Activated naive CD4-positive, alpha-beta T cell treated with anti-CD3 and anti-CD28 coated beads for 36 hours (primary cell): ENCODE measurements at places on chromosomes 1 and 21. TPM values are rescaled to one million over a fixed set of nuclear protein-coding genes. Genes with fewer than 3 reads are reported as not detected.

GRCh38 chr1:3939242-3940080 lies 39.4 kb upstream of the C1orf174 start:
- no peak for DNase-seq

DNA sequence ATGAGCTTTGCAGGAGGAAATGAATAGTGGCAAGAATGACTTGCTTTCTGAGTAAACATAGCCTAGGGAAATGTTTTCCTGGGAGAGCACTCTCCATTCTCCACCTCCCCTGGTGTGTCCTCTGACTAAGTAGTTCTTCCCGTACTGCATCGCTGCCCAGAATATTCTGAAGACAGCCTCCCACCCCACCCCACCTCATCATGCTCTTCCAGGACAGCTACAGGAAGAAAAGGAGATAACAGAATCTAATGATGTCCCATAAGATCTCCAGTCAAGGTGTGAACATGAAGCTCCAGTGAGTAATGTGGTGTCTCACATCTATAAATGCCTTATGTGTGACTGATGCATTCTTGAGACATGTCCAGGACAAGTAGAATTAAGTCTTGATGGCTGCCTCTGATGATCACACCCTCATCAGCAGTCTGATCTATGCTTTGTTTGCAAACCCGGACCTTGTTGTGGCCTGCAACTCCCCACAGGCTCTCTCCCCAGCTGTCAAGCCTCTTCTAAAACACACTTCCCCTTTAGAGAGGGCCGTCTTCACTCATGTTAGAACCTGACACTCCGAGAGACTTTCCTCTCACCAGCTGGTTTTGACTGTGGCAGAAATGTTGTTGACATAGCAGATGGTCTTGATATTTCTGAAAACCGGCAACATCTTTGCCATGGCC lies 183.0 kb downstream of the CYYR1 start:
- DNase-seq = no peak

GRCh38 chr1:48558366-48558765 lies 86.4 kb upstream of the SPATA6 start:
- no peak for DNase-seq

- DNase-seq = no peak
Measured at GRCh38 chr1:65311760-65312159, 2.4 kb downstream of the DNAJC6 start.

DNA sequence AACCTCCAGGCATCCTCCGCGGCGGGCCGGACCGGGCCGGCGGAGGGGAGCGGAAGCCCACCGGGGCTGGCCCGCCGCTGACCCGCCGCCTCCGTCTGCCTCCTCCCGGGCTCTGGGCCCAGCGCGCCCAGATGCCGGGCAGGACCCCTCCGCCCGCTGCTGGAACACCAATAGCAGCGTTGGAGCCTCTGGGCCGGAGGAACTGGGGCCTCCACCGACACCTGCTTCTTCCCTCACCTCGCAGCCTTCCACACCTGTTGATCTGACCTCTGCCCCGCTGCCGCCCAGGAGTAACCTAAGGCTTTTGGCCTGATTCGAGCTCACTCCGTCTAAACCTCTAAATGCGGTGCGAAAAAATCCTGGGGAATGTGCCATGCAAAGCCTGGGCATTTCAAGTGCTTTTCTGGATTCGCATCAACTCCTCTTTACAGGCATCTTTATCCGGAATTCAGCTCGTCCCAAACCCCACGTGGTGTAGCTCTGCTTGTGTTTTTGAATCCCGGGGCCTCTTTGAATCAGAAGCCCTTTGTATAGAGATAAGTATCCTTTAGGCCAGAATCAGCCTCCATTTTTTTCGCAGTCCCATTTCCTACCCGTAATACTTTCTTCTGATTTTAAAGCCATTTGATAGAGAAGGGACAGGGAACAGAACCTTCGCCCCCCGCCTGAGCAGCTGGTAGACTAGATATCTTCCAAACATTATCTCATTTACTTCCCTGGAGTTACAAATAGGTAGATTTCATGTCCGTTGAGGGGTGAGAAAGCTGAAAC lies 680 bp upstream of the CNN3 start:
- DNase-seq = no peak

GRCh38 chr1:61043010-61043820 lies 39.1 kb upstream of the NFIA start:
- DNase-seq = peak; percentile 89

The IFI6 gene
- 125 TPM for total RNA-seq

The CRNN gene
- total RNA-seq = not detected

The ELAPOR1 gene
- 5.4 TPM for total RNA-seq

The YBX1 gene
- 1,887 TPM for total RNA-seq
